ENCODE measurements at places on chromosomes 3 and 15. TPM values are rescaled to one million over a fixed set of nuclear protein-coding genes. Genes with fewer than 3 reads are reported as not detected.

The IDH2 gene
- 214 TPM for total RNA-seq

The CA12 gene
- total RNA-seq: 1.1 TPM

The TAMM41 gene
- 24.5 TPM for total RNA-seq

The SLC26A6 gene
- total RNA-seq: 57.4 TPM

The HHATL gene
- total RNA-seq: not detected

The CSK gene
- 107 TPM for total RNA-seq

The PEAK1 gene
- 26.9 TPM for total RNA-seq

The KPNA4 gene
- total RNA-seq: 66.7 TPM

The DPPA2 gene
- total RNA-seq: 1.1 TPM

Data from neural crest cell (in vitro differentiated cells).